Left ventricle myocardium inferior (tissue), 1 donor: ENCODE measurements at places on chromosomes 11 and 22. TPM values are rescaled to one million over a fixed set of nuclear protein-coding genes. Genes with fewer than 3 reads are reported as not detected.

DNA sequence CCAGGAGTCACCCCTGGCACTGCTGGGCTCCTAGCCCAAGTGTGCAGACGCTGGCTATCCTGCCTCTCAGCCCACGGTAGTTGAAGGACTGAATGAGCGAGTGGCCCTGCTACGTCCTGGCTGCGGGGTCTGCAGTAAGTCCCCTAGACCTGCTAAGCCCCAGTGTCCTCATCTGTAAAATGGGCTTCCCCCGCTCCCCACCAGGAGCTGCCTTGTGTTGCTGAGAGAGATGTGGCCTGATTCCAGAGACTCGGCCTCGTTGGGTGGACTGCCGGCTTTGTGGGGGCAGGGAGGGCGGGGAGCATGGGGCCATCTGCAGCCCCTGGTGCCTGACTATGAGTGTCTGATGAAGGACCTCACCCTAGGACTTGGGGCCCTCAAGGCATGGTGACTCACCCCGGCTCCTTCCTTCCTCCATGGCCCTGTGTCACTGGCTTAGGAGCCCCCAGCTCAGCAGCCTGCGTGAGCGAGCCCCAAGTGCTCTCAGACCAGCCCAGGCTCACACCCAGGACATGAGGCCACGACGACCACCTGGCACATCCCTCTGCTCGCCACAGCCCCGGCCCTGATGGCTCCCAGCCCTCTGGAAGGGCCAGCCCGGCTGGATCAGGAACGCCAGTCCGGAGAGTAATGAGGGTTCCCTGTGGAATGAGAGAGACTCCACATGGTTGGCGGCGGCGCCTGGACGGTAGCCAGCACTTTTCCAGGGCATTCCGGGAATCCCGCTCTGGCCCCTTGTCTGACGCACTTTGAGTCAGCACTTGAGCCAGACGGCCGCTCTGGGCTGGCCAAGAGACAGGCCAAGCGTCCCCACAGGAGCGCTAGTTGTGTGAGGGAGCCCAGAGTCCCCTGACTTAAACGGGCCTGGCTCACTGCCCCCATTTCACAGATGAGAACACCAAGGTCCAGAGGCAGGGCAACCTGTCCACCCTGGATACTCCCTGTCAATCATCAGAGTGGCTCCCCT is 50.5 kb upstream of the SHISAL1 start:
- peak; percentile 92 for DNase-seq

DNA sequence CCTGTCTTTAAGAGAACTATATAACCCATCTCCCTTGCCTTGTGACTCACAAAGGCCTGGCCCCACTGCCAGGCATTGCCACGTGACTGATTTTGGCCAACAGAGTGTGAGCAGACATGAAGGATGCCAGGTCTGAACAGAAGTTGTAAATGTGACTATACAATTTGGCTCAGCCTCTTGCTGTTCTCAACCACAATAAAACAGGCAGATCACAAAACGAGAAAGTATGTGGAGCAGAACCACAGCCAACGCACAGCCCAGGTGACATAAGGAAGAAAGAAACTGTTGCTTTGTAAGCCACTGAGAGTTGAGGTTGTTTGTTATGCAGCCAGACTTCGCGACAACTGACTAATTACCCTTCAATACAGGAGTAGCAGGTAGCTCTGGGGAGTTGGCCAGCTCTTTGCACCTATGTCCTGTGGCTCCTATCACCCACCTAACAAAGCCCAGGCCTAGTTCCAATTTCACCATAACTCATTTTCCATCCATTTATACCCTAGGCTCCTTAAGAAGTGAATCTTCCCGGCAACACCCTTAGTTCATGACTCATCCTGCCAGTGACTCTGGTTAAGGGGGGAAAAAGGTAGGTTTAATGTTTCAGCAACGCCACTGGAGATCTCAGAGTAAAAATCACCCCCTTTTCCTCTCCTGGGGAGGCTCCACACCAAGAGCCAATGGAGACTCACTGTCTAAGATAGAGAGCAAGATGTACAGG is 53.7 kb downstream of the GALNT18 start:
- no peak for DNase-seq

DNA sequence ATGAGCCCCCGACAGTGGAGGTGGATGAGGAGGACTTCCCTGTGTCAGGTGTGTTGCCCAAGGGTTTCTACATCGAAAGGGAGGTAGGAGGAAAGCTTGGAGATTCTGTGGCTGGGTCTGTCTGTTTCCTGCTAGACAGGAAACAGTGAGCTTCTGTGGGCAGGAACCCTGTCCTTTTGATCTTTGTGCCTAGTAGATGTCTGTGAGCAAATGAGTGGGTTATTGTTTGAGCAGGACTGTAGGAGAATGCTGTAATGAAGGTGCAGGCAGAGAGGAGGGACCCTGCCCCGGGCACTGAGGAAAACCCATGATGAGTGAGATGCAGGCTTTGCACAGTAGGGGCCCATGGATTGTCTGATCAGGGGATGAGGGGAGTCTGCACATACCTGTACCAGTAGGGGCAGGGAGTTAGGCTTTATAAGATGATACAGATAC is 14.0 kb downstream of the USP35 start:
- no peak for DNase-seq

DNA sequence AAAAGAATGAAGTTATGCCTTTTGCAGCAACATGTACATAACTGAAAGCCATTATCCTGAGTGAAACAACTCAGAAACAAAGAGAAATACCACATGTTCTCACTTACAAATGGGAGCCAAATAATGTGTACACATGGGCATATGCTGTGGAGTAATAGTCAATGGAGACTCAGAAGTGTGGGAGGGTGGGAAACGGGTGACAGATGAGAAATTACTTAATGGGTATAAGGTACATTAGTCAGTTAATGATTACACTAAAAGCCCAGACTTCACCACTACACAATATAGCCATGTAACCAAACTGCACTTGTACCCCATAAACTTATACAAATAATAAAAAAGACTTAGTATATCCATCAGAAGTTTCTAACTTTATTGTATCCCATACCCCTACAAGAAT is 674.1 kb upstream of the ARHGAP42 start:
- no peak for DNase-seq

DNA sequence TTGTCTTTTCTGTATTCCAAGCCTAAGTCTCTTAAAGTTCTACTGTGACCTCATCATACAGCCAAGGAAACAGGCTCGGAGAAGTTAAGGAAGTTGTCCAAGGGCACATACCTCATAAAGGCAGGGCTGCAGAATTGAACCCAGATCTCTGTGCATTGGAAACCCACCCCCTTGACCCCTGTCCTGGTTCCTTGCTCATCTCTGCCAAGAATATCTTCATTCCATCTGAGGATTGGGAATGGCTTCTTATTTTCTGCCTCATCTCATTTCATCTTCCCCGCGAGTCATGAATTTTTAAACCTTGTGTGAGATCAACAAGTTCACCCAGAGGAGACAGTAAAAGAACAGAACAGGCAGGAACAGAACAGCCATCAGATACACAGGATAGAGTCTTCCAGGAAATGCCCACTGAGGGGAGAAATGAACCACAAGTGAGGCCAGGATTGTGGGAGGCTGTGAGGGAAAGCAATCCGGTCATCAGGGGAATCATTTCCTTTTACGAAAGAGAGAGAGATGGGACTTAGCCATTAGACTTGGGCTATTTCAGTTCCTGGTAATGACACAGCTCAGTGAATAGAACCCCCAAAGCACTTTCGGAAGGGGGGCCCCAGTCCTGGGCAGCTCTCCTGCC is 34.4 kb upstream of the LRRC10B start:
- no peak for DNase-seq

GRCh38 chr11:5227681-5228080 is 810 bp upstream of the HBB start:
- DNase-seq, result no peak

GRCh38 chr11:66685276-66686099 is 7.8 kb upstream of the RBM4B start:
- DNase-seq, result no peak

DNA sequence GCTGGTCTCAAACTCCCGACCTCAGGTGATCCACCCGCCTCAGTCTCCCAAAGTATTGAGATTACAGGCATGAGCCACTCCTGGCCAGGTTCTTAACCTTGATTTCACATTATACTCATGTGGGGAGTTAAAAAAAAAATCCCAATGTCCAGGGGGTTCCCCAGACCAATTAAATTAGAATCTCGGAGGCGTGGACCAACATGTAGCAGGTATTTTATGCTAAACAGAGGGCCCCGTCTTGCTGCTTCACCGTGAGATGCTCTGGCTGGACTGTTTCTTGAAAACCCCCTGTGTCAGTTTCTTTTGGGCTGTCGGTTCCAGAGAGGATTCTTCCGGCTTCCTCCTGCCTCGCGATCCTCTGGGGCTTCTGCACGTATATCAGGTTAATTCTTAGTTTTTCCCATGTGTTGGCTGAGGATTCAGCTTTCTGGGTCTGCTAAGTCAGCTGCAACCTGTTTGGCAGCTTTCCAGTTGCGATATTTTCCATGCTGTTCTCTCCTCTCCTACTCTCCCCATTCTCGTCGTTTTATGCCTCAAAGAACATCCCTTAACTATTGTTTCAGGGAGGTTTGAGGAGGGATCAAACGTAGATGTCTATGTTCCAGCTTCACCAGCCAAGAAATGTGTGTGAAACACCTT is 50.6 kb upstream of the ACCSL start:
- no peak for DNase-seq

GRCh38 chr22:32531228-32531627 is 56.6 kb downstream of the FBXO7 start:
- DNase-seq, result no peak

DNA sequence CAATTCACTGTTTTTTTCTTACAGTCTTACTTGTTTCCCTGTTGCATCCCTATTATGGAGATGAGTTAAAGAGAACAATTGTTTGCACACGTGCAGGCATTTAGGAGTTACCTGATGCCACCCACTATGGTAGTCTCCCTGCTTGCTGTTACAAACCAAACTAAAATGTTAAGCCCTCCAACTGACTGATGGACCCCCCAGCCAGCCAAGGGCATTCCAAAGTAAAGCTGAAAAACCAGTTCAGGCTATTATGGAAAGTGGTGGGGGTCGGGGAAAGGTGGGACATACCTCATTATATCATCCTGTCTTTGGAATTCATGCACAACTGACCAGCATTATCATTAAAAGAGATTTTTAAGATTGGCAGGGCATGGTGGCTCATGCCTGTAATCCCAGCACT is 47.0 kb upstream of the GNAZ start:
- DNase-seq, result no peak

- DNase-seq, result no peak
Observed at GRCh38 chr11:69094915-69095290, 46.2 kb downstream of the TPCN2 start.

Gene TBX1
- 8.0 TPM for total RNA-seq

Gene NRIP3
- 1.9 TPM for total RNA-seq

Gene PARVG
- 2.8 TPM for total RNA-seq

Gene CHST1
- total RNA-seq, result 2.9 TPM

Gene CPT1A
- 73.1 TPM for total RNA-seq

Gene DNAJB13
- total RNA-seq, result not detected
